Iris pigment epithelial cell (primary cell): ENCODE measurements at places on chromosomes 7 and 10.
A peak's percentile ranks its signal among the peaks of the same experiment; 100 is the strongest.

DNA sequence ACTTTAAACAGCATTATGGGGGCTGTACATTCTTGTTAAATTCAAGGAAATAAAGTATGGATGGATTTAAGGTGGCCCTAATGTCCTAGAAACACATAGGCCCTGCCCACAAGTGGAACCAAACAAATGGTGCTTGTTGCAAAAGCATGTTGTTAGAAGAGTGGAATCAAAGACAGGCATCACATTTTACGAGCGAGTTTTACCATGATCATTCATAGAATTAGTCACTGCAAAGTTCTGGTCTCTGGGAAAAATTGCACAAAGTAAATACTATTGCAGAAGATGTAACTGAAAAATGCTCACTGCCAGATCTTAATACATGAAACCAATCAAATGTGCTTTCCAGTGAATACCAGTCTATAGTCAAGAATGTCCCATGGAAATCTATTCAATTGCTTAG is 677.1 kb downstream of the PARD3 start:
- no peak for DNase-seq

DNA sequence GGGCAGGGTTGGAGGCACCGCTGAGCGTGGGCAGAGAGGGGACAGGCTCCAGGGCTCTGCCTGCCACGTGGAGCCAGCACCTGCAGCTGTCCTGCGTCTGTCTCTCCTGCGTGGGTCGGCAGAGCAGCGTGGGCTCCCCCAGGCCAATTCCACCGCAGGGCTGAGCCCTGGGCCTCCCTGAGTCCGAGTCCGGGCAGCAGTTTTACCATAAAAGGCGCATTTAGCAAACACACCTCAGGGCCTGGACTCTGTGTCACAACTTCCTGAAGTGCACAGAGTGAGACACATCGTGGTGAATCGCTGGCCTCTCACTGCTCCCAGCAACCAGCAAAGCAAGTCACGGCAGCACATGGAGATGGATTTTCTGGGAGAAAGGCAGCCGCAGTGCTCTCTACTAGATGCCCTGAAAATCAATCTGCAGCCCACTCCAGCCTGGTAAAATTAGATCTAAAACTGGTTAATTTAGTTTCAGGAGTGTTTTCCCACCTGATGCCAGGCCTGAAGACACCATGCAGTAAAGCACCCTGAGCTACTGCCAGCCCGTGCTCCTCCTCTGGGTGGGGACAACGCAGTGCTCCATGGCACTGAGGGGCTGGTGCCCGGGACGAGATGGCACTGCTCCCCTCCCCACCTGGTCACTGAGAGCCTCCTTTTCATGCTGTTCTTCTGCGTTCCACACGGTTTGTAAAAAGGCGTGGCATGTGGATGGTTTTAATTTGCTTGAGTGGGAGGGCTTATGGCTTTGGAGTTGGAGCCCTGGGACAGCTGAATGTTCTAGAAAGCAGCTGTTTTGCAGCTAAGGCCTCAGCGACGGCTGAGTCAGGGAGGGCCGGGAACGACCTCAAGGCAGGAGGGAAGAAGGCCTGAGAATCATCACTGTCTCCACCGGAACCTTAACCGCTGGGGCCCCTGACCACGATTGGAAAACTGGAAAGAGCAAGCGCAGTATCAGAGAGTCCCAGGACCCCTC is 336.9 kb downstream of the ADARB2 start:
- DNase-seq, result no peak

DNA sequence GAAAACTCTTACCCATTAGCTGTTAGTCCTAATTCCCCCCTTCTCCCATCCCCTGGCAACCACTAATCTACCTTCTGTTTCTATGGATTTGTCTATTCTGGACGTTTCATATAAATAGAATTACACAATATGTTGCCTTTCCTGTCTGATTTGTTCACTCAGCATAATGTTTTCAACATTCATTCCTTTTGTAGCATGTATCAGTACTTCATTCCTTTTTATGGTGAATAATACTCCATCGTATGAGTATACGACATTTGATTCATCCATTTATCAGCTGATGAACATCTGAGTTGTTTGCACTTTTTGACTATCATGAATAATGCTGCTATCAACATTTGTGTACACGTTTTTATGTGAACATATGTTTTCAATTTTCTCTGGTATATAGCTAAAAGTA is 4.4 kb upstream of the FRAT1 start:
- no peak for DNase-seq

DNA sequence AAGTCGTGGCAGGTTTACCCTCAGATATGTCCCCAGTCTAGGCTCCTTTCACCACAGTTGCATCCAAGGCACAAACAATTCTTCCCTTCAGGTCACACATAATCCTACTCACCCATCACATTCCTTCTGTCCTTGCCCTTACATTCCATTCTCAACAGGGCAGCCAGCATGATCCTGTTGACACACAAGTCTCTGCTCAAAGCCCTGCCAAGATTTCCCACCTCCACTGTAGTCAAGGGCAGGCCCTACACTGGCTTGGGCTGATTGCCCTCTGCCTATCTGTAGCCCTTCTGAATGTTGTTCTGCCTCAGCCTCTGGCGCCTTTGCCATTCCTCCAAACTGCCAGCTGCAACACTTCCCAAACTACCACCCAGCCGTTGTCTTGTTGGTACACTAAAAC is 187.9 kb upstream of the AKR1E2 start:
- no peak for DNase-seq

DNA sequence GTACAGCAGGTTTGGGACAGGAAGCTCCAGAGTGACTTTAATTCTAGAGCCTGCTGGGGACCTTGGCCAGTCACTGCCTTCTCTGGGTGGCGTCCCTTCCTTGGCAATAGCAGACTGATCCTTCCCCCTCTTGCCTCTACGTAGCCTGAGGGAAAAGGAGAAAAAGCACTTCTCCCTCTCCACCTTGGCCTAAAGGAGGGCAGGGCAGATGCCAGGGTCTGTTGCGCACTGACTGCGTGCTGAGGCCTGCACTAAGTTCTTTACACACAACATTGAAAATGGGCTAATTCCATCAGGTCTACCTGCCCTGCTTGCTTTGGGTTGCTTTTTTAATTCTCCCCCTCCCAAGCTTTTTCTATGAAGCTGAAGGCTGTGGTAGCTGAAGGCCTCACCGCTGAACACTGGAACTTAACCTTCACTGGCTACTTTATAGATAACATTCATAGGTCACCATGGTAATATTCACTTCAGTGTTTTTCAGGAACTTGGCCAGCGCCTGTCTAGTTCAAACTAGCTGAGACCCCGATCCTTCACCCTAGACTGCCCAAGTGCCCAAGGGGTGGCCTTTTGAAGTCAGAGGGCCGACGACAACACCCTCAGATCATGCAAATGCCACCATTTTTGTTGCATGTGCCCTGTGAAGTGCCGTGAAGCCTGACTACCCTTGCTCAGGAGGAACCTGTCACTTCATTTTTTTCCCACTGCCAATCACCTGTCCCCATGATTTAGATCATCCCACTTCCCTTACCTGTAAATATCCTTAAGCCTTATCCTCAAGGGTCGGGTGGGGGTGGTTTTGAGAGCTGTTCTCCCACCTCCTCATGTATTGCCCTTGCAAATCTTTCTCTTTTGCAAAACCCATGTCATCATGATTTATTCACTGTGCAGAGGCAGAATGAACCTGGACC is 28.7 kb downstream of the PRF1 start:
- DNase-seq, result no peak

GRCh38 chr10:112404617-112405016 is 30.7 kb downstream of the ACSL5 start:
- peak; percentile 17 for DNase-seq

- DNase-seq, result peak; percentile 28
These were observed 85.2 kb downstream of the POLR1F start for GRCh38 chr7:19623676-19624075.

GRCh38 chr10:44977287-44978212 is 1.1 kb downstream of the DEPP1 start:
- peak; percentile 42 for DNase-seq

DNA sequence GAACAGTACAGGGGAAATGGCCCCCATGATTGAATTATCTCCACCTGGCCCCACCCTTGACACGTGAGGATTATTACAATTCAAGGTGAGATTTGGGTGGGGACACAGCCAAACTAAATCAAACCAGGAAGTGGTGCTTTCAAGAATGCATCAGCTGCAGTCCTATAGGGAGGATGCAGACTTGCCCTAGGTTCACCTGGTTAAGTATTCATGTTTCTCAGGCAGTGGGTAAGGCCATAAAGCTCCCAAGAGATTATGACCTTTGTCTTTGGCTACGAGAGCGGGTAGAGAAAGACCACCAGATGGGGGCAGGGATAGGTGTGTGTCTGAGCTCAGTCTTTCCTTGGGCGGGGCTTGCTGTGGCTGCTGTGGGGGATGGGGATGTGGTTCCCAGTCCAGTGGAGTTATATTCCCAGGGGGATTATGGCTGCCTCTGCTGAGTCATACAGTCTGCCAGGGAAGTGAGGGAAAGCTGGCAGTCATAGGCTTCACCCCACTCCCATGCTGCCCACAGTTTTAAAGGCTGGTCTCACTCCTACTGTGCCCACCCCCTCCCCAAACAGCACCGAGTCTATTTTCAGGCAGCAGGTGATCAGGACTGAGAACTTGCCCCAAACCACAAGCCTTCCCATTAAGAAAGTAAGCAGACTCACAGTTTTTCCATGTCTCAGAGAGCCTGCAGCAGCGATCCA is 8.4 kb upstream of the R3HCC1L start:
- DNase-seq, result no peak

GRCh38 chr7:31134246-31135188 is 82.4 kb downstream of the ADCYAP1R1 start:
- peak; percentile 53 for DNase-seq

DNA sequence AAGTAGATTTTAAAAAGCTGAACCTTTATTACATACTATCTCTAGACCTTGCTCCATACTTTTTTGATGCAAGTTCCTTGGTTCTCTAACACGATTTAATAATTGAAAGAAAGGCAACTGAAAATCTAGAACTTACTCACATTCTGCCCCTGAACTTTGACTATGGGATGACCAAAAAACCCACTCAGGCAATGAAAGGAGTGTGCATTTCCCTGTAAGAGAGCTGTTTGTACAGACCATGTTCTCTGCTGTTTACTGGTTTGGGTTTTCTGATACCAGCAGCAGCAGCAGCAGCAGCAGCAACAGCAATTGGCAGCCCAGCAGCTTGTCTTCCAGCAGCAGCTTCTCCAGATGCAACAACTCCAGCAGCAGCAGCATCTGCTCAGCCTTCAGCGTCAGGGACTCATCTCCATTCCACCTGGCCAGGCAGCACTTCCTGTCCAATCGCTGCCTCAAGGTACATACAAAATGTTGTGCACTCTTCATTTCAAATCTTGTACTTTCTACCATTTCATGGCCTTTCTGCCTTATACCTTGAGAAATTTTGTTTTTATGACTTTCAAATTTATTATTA is 216.7 kb downstream of the FOXP2 start:
- no peak for DNase-seq

DNA sequence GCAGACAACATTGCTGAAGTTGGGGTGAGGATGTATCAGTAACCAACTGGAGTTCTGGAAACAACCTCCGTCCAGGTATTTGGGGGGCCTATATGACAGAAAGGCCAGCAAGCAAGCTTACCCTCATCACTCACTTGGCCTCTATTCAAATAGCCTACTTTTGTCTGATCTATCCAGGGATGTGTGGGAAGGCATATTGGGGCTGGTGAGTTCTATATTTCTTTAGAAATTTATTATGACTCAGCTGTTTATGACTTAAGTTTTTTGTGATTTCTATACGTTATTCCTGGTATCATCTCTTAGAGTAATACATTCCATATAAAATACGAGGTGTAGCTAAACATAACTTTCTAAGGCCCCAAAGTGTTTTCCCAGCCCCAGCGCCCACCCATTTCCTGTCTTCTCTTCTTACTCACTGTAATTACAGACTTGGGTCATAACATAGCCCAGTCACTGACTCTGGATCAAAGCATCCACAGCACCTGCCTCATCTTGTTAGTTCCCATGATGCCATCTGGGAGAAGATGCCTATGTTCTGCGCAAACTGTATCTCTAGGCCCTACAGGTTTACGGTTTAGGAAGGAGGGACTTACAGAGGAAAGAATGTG is 18.1 kb downstream of the GARS1 start:
- peak; percentile 61 for DNase-seq
